IMR-90 (cell line): ENCODE measurements at places on chromosomes 7 and 10. TPM values are rescaled to one million over a fixed set of nuclear protein-coding genes. Genes with fewer than 3 reads are reported as not detected.

Gene WASHC2A
- 29.4 and 32.5 TPM in 2 replicates for total RNA-seq

Gene MMD2
- total RNA-seq = not detected in 2 replicates

GRCh38 chr10:50397312-50398140 is 146.2 kb upstream of the ASAH2 start:
- no peak for DNase-seq

DNA sequence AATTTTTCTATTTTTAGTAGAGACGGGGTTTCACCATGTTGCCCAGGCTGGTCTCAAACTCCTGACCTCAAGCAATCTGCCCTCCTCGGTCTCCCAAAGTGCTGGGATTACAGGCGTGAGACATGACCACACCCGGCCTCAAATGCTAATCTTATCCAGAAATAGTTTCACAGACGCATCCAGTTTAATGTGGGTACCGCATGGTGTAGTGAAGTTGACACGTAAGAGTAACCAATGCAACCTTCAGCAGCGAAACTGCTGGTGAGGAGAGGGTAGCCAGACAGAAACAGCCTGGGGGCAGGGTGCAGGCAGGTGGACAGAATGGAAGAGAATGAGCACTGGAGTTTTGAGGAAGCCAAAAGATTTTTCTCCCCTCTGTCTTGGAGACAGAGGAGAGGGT is 63.5 kb upstream of the FAM180A start:
- no peak for DNase-seq

DNA sequence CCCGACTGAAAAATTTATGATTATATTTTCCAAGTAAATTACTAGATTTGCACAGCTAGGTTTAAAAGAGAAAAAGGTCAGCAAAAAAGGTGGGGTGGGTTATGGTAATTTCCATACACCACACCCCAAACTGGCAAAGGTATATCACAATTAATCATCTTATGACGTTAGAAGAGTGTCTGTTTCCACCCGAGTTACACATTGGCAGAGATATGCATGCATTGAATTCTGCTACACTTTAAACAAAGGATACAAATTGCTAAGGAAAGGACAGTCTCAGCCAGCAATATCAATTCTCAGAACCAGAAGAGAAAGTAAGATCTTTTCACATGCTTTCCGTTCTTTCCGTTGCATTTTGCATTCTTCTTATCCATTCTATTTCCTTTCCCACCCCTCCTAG is 843.3 kb downstream of the GATA3 start:
- no peak for DNase-seq

- peak; percentile 74 for DNase-seq
Observed at GRCh38 chr7:6306471-6306870, 34.0 kb upstream of the CYTH3 start.

- DNase-seq = peak; percentile 5
Observed at GRCh38 chr10:124063750-124064603, 29.4 kb downstream of the CHST15 start.
